ENCODE measurements at places on chromosomes 1 and 21.

- peak; percentile 80 for DNase-seq
Observed at GRCh38 chr1:67561704-67562113, 123.3 kb upstream of the GADD45A start.

GRCh38 chr1:30382496-30382895 is 340.9 kb downstream of the MATN1 start:
- DNase-seq: no peak

- no peak for DNase-seq
Observed at GRCh38 chr1:54323324-54323739, 82.9 kb downstream of the SSBP3 start.

DNA sequence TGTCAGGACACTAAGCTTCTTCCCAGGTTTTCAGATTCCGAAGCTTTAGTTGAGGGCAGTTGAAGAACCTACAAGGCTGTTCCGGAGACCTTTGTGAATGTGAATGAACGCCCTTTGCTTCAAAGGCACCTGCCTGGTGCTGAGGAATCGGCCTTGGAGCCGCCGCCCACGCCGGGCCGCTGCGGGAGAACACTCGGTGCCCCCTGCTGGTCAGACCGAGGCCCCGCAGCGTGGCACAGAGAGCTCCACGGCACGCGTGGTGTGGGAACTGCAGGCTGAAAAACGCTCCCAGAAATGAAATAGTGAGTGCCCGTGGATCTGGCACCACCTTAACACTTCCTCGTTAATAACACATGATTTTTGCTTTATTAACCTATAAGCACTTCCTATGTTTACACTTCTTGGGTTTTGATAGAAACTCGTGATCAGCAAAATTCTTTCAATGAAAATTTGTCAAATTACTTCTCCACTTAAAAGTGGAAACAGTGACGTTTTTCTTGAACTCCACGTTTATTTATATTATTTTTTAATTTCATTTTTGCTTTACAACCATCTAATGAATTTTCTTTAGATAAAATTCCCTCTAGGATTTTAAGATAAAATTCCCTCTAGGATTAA is 460.6 kb downstream of the DSCAM start:
- peak; percentile 51 for DNase-seq

GRCh38 chr1:162177126-162177525 is 107.6 kb downstream of the NOS1AP start:
- DNase-seq: no peak

DNA sequence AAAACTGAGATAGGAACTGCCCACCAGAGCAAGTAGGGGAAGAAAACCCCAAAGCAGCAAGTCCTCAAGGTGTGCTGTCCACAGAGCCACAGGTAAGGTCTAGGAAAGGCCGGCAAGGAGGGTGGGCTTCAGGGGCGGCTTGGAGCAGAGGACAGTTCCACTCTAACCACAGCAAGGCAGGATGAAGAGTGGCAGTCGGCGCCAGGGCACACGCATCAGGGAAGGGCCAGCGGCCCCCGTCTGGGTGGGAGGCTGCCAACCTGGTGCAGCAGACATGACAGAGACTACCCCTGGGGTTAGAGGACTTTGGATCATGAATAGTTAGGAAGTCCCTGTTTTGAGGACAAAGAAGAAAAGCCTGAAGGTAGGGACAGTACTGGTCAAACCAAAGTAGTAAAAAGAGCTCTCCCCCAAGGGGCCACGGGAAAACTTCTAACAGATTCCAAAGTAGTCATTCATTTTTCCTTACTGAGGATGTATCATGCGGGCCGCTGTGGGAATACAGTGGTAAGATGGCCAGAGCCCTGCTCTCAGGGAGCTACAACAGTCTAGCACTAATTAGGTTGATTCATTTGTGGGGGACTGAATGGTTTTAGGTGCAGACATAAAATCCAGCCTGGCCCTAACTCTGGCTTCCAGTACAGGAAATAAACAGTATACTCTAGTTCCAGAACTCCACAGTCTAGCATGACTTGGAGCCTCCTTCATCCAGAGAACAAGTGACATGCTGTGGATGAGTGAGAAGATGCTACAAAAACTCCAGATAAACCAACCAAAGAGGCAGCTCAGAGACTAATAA is 3.5 kb upstream of the RAP1GAP start:
- DNase-seq: no peak

GRCh38 chr1:109806733-109807400 is 43.1 kb upstream of the EPS8L3 start:
- DNase-seq: no peak

DNA sequence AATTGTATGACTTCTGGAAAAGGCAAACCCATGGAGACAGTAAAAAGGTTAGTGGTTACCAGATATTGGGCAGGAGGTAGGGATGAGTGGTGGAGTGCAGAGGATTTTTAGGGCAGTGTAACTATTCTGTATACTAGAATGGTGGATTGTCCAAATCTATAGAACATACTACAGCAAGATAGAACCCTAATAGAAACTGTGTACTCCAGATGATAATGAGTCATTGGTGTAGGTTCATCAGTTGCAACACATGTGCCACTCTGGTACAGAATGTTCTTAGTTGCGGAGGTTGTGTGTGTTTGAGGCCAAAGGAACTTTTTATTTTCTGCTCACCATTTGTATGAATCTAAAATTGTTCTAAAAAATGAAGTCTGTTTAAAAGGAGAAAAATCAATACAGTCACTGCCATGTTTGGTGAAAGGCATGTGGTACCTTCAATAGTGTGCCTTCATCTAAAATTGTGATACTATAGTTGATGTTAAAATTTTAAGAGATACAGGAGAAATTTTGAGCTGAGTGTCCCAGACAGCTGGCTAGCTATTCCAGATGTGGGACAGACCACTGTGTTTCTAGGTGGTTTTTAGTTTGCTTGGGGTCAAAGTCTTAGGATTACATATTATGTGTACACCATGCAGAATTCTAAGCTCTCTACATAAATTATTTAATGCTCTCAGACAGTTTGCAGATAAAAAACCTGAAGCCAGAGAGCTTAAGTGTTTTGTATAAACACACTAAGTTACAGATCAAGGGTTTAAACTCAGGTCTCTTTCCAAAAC is 150.5 kb downstream of the RPS6KC1 start:
- no peak for DNase-seq

- DNase-seq: no peak
Observed at GRCh38 chr1:160539990-160540858, 17.2 kb upstream of the SLAMF6 start.
